ENCODE measurements at places on chromosomes 7 and 10.
A peak's percentile ranks its signal among the peaks of the same experiment; 100 is the strongest.

DNA sequence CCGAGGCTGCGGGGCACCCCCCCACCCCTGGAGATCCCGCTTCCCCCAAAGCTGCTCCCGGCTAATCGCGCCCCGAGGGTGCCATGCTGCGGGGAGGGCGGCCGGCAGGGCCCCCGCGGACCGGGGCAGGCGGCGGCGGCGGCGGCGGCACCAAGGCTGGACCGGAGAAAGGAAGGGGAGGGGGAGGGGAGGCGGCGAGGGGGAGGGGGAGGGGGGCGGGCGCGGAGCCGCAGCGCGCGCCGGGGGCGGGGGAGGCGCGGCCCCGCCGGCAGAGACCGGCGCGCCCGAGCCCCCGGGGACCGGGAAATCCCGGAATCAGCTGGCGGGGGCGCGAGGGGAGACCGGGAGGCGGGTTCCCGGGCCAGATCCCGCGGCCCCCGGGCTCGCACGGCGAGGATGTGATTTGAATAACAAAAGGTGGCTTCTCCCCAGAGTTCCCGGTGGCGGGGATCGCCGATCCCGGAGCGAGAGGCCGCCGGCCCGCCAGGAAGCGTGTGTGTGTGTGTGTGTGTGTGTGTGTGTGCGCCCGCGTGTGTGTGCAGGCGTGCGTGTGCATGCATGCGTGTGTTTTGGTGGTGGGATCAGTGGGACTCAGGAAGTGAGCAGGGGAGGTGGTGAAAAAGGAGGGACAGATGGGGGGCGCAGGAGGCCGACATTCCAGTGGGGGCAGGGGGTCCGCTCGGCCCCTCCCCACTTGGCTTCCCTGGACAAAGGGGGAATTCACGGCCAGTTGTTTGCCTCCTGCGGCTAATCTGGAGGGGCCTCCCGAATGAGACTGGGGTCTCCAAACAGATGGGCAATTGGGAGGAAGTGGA is 99.5 kb downstream of the HIP1 start:
- DNase-seq, result no peak

- DNase-seq, result no peak
Observed at GRCh38 chr10:101814466-101815071, 3.7 kb downstream of the OGA start.

DNA sequence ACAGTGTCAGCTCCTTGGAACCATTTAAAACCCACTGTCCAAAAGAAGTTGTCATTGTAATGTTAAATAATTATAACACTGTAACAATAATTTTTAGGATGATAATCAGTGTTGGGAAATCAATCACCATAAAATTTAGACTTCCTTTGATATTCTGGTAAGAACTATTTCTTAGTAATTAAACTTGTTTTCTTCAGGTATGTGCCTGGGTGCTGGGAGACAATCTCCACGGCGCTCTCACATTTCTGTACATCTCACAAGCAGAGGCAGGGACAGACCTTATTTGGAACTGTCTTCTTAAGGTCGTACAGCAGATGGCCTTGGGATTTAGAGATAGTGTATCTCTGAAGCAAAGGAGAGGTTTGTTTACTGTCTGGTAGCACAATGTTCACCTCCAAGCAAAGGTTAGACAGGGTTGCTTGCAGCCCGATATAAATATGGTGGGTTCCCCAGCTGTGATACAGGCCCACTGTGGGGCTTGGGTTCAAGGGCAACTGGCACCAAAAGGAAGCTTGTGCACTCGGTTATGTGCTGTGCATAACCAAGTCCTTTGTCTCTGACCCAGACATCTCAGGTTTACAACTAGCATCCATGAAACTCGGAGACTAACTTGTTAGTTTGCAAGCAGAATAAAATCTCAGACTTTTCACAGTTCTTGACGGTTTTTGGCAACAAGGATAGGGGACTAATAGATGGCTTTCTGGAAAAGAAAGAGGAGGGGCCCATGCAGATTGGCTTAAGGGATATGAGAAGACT is 125.5 kb downstream of the RNF32 start:
- DNase-seq, result no peak

- DNase-seq, result no peak
Observed at GRCh38 chr10:69101451-69102095, 13.7 kb downstream of the SRGN start.

DNA sequence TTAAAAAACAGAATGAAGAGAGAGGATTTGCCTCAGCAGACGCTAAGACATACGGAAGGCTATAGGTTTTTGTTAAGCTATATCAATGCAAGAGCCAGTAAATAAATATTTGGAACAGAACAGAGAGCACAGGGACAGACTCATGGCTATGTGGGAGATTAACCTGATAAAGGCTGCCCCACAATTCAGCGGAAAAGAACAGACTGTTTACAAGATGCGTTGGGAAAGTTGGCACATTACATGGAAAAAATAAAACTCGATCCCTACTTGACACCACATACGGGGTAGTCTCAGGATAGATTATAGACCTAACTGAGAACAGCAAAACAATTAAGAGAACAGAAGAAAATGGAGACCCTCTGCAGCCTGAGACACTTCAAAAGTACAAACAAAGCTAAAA is 10.8 kb downstream of the KCNH2 start:
- no peak for DNase-seq

DNA sequence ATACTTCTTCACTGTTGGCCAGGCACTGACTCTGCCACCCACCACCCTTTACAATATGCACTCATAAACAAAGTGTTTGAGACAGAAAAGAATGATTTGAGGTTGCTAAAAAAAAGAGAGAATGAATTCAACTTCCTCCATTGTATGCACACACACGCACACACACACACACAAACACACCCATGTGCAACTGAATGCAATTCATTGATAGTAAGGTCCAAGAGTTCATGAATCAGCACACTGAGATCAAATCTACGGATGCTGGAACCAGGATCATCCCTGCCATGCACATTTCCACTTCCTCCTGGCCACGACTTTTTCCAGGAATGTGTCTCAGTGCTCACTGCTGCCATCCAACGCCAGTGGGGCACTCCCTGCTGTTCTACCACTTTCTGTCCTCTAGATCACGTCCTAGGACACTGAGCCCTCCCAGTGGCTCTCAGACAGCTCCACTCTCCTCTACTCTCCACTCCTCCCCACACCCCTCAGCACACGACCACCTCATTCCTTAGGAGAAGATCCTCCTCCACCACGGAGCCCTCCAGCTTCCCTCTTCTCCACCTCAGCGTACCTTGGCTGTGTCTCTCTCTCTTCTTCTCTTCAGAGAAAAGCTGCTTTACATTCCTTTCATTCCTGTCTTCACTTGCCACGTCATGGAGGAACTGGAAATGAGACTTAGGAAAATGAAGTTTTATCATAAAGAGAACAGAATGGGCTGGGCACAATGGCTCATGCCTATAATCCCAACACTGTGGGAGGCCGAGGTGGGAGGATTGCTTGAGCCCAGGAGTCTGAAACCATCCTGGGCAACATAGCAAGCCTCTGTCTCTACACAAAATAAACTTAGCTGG is 12.0 kb upstream of the TMEM213 start:
- DNase-seq, result no peak

DNA sequence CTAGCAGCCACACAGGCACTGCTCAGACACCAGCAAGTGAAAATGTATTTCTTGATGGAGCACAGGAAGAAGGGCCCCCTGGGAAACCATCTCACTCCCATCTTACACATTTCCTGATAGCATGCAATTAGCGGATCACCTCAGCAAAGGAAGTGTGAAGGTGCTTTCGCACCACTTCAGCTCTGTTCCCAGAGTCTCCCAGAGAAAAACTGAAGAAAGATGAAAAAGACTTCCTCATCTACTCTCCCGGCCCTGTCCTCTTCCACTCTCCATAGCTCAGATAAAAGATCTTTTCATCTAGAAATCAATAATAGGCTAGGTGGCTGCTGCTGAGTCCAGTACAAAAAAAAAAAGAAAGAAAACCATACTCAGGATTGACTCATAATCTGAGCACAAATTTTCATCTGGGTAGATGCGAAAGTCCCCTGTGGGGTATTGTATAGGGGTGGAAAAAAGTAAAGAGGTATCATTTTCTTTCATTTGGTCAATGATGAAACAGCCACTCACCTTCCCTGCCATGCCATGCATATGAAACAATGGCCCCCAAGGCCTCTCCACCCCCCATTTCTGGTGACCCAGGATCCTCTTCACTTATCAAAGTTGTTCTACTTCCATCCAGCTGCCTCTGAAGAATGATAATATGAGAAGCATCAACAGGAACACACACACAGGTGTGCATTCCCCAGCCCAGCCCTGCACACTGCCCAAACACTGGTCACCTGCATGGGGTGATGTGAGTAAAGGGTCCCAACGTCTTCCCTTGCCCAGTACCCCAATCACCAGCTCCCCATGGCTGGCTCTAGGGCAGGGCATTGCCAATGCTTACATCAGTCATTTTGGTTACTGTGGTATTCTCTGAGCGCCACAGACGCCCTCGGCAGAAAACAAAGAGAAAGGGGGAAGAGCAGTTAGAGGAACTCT is 48.8 kb upstream of the DGKI start:
- DNase-seq, result no peak

DNA sequence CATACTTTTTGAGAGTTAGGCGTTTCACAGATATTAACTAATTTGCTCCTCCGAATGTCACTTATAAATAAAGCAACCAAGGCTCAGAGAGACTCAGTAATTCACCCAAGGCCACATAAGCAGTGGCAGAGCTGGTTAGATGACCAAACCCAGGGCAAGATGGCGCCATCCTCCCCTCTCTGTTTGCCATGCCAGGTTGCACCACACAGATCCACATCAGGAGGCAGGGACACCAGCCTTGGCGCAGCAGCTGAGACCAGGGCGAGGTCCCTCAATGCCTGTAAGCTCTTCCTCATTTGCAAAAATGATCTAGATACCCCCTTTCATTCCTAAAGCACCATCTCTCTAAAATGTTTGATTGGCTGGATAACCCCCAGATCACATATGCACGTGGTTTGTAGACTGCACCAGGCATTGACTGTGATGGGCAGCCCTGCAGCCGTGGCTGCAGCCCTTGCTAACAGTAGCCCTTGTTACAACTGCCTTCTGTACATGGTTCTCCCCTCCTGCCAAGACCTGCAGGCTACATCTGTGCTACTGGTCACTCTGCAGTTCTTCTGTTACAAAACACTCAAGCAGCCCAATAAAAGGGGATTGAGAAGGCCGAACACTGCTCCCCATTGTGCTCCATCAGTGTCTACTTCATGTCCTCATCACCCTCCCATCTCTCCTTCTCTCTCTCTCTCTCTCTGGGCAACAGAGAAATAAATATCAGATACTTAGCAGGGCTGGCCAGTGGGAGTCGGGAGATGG is 298.6 kb downstream of the PRPF18 start:
- DNase-seq, result peak; percentile 73

- DNase-seq, result no peak
Observed at GRCh38 chr10:99532687-99533495, at the start of gene NKX2-3. TSS of gene NKX2-3 (plus strand) at chr10:99532942. CDS start at chr10:99533132, 190 bp downstream.

GRCh38 chr7:159084069-159084801 is 60.4 kb downstream of the VIPR2 start:
- no peak for DNase-seq

GRCh38 chr7:108716783-108717182 is 147.1 kb downstream of the DNAJB9 start:
- no peak for DNase-seq

GRCh38 chr7:149261316-149261828 is 624 bp upstream of the ZNF783 start:
- no peak for DNase-seq

DNA sequence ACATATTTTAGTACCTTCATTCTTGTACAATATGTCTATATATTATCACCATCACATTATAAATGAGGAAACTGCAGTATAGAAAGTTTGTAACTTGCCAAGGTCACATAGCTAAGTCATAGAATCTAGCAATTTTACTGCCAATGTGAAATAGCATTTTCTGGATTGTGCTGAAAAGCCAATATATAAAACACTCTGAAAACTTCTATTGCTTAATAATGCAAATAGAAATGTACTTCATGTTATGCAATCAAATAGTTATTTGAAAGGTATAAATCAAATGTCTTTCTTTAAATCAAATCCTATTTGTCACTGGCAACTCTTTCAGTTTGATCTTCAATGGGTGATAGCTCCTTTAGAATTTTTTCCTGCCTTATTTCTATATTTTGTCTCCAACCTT is 129.5 kb downstream of the TMEM26 start:
- no peak for DNase-seq

- no peak for DNase-seq
Observed at GRCh38 chr10:119292968-119293760, 85.8 kb downstream of the GRK5 start.

GRCh38 chr10:35413985-35414861 is 77.9 kb downstream of the CCNY start:
- DNase-seq, result no peak

GRCh38 chr10:131514454-131514853 is 202.9 kb upstream of the TCERG1L start:
- DNase-seq, result no peak
